ENCODE measurements at places on chromosomes 5 and 9. TPM values are rescaled to one million over a fixed set of nuclear protein-coding genes. Genes with fewer than 3 reads are reported as not detected.
A peak's percentile ranks its signal among the peaks of the same experiment; 100 is the strongest.

The WASHC1 gene
- total RNA-seq, result 17.2 TPM

The C5orf58 gene
- not detected for total RNA-seq

The LCP2 gene
- not detected for total RNA-seq

The AGXT2 gene
- total RNA-seq, result not detected

The FOXD4L4 gene
- total RNA-seq, result 1.8 TPM

The SAXO1 gene
- total RNA-seq, result not detected

The ANKRD33B gene
- 2.9 TPM for total RNA-seq

The MLLT3 gene
- 23.1 TPM for total RNA-seq

The RAB3C gene
- total RNA-seq, result not detected

GRCh38 chr5:80255431-80255810 is 427 bp downstream of the SERINC5 start:
- DNase-seq, result peak; percentile 75

GRCh38 chr9:81182431-81182830 is 506.9 kb downstream of the TLE1 start:
- DNase-seq, result no peak

GRCh38 chr5:133257977-133258376 is 206.2 kb downstream of the HSPA4 start:
- DNase-seq, result no peak

DNA sequence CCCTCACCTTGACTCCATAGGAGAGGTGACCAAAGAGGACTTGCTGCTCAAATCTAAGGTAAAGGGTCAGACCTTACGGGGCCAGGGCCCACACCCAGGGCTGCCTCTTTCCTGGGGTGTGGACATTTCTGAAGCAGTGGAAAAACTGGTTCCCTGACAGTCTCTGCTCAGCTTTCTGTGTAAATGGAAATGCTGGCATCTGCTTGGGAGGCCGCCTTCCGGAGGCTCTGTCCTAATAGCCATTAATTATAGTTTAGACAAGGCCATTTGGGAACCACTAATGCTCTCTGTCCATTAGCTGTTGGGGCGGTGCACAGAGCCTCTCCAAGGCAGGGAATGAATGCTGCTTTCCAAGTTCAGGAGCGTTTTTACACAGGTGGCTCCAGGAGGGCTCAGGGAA is 17.3 kb downstream of the USP20 start:
- no peak for DNase-seq

DNA sequence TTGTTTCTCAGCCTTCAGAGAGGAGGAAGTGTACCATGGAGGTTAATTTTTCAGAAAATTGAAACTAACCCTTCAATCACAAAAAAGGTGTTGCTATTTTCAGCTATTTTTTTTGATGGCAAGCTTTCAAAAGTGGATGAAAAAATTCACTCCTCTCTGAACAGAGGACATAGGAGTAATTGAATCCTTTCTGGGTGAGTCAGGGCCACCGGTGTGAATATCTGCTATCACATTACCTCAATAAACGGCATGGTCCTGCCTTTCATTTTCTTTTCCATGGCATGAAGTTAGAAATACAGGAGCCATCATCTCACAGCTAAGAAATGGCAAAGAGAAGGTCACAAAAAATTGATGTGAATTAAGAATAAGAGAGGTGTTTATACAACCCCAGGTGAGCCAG is 90.2 kb upstream of the CCDC112 start:
- DNase-seq, result no peak

DNA sequence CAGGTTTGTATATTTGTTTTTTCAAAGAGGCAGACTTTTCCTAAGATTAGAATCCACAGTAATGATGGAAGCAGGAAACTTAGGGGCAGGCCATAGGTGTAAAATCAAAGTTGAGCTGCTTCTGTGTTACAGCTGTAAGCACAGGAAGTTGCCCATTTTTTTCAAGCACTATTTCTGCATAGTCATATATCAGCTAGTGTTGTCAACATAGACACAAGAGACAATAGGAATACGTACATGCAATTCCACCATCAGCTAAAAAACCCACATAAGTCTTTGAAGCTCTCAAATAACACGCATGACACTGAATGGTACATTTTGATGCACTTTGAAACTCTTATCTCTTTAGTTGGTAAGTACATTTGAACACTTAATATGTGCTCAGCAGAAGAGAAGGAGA is 20.2 kb upstream of the SMIM15 start:
- no peak for DNase-seq

DNA sequence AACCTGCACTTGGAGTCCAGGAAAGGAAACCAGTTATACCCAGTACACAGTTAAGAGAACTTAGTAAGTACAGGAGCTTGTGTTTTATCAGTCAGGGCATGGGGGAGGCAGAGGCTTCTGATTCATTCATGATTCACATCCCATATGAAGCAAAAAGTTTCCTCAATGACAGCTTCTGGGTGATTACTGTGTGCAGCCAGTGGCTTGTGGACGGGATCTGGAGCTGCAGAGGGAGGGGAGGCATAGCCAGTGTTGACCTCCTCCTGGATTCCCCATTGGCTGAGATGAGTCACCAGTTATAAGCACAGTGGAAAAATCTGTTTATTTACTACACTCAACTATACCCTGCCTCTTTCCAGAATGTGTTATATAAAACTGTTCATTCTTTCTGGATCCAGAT is 17.7 kb downstream of the IL31RA start:
- peak; percentile 71 for DNase-seq

GRCh38 chr9:4131946-4132345 is 167.9 kb downstream of the GLIS3 start:
- DNase-seq, result no peak

- peak; percentile 47 for DNase-seq
These were observed 135.5 kb downstream of the PRR16 start for GRCh38 chr5:120599576-120599975.

- no peak for DNase-seq
These were observed 12.0 kb upstream of the TGFBR1 start for GRCh38 chr9:99092643-99093491.

- no peak for DNase-seq
These were observed 166.0 kb downstream of the ADAMTSL1 start for GRCh38 chr9:18639911-18640310.

- no peak for DNase-seq
These were observed 554.0 kb downstream of the BNC2 start for GRCh38 chr9:16316456-16316855.

DNA sequence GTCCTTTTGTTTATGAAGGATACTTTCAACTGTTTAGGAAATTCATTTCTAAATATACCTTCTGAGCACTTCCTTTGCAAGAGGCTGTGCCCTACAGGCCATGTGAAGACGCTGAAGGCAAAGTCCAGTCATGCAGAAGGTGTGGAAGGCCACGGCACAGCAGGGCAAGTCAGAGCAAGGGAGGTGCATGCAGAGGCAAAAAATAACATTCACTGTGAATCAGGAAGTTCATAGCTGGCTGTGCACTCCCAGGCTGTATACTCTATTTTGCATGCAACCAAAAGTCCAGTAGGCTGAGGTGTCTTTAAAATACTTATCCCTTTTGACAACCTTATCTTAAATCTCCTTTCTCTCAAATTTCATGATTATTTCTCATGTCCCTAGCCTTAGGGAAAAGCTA is 50.3 kb downstream of the GNAQ start:
- peak; percentile 22 for DNase-seq

DNA sequence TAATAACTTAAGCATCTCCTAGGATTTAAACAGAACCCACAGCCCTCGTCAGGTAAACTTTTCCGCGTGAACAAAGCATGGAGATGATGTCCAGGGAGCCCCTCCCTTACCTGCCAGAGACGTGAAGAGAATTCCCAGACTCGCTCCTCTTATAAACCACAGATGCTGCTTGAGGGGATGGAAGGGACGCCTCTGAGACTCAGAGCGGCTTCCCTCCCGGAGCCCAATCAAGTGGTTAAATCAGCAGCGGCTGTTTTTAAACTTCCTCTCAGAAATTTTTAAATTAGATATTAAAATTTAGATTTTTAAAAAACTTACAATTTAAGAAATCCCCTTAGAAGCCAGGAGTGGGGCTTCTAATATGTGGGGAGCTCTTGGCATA is 71.8 kb downstream of the RAPGEF1 start:
- DNase-seq, result no peak
